ENCODE measurements at places on chromosomes 5 and 9.

DNA sequence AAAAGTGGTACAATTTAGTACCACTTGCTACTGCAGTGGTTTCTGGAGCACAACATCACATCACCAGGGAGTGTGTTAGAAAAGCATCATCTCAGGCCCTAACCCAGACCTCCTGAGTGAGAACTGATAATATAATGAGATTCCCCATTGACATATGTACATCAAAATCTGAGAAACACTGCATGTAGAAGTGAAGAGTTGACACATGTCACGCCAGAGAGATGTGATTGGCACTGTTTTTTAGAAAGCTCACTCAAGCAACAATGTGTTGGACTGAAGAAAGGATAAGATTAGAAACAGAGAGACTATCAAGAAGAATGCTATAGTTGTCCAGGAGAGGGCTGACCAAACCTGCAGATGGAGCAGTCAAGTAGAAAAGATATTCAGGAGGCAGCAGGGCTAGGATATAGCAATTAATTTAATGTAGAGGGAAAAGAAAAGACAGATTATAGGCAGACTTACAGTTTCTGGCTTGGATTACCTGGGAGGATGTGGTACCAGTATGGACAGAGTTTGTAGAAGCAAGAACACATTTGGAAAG lies 324.4 kb upstream of the ADAMTSL1 start:
- no peak for DNase-seq

DNA sequence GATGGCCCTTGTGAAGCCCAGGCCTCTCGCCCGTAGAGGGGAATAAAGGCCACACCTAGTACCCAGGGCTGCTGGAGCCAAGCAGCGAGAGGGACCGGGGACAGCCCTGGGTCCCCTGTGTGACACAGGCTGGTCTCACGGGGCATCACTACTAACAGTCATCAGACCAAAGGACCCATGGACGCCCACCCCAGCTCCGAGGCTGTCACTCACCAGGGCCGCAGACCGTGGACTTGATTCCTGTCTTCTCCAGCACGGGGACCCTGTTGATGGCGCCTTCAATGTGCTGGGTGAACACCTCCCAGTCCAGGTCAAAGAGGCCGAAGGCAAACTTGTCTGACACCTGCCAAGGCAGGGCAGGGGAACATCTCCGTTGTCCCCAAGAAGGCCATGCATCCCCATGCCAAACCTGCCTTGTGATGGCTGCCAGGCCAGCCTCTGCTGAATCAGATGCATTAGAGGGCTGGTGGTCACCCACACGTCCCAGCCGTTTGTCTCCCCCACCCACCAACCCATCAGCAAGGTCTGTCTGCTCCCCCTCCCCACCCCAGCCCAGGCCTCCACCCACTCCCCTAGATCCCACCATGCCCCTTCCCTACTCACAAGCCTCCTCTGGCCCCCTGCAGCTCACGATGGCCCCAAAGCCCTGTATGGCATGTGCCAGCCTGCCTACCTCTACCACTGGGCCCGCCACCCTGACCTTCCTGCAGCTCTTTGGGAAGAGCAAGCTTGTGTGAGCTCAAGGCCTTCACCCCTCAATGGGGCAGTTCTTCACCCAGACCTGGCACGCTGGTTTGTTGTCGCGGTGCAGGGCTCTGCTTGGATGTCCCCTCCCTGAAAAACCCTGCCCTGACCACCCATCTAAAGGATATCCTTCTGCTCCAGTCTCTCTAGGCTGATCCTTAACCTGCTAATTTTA lies 20.8 kb downstream of the SARDH start:
- DNase-seq: no peak

DNA sequence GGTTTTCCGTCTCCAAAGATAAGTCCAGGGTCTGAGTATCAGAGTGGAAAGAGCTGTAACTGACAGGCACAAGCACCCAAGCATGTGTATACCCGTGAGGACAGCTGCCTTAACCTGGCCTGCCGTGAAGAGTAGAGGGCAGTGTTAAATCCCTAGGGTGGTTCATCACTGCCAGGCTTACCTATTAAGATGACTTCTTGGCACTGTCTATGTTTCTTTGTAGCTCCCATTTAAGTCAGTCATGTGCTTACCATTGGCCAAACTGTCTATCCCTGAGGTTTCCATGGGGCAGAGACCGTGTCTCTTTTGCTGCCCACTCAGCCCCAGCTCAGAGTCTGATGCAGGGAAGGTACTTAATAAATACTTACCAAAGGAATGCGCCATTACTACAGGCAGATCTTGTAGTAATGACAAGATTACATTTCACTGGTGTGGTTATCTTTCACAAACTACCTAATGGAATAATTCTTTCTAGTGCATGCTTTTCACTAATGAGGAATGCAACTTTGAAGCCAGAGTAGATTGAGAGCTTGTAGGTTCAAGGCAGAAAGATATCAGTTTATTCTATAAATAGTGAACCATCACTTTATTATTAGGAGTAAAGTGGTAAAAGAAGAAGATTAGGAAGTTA lies 64.2 kb downstream of the SNX24 start:
- DNase-seq: no peak

GRCh38 chr5:103369125-103370120 lies 110.9 kb downstream of the MACIR start:
- DNase-seq: no peak

GRCh38 chr9:112203536-112203935 lies 28.4 kb upstream of the SUSD1 start:
- DNase-seq: peak; percentile 32

- DNase-seq: no peak
These were observed 96.9 kb downstream of the BNC2 start for GRCh38 chr9:16773617-16774016.

DNA sequence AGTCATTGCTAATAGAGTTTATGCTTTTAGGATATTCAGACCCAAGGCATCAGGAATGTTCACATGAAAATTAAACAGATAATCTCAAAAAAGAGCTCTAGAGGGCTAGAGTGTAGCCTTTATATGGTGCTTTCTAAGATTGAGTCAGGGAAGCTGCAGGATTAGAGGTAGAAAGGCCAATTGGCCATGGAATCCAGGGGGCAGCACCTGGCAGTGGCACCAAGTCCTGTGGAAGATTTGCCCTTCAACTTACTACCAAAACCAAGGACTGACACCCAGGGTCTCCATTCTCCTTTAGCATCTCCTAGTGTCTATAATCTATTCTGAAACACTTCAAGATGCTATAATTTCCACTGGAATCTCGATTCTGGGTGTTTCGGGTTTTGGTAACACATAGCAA lies 112.4 kb downstream of the ACER2 start:
- no peak for DNase-seq

GRCh38 chr5:59062986-59063683 lies 480.3 kb downstream of the RAB3C start:
- DNase-seq: peak; percentile 86

GRCh38 chr5:129658801-129659200 lies 89.1 kb upstream of the MINAR2 start:
- no peak for DNase-seq

DNA sequence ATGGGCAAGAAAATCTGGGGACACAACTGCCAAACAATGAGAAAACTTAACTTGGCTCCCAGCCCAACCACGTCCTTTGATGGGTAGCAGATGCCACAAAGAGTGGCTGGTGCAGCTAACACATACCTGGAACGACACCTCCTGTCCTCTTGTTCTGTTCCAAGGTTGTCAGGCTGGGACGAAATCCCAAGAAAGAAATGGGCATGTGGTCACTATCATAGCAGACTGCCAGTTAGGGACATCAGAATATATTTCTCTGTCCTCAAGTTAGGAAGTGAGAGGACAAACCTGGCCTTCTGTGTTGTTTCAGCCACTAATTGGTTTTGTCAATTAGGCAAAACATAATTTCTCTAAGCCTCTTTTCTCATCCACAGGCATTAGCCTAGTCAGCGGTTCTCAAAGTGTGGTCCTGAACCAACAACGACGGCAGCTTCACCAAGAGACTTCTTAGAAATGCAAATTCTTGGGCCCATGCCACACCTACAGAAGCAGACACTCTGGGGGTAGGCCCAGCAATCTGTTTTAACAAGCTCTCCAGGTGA lies 63.4 kb downstream of the RAPGEF1 start:
- no peak for DNase-seq

GRCh38 chr5:43994352-43994708 lies 391.4 kb downstream of the NNT start:
- DNase-seq: no peak

DNA sequence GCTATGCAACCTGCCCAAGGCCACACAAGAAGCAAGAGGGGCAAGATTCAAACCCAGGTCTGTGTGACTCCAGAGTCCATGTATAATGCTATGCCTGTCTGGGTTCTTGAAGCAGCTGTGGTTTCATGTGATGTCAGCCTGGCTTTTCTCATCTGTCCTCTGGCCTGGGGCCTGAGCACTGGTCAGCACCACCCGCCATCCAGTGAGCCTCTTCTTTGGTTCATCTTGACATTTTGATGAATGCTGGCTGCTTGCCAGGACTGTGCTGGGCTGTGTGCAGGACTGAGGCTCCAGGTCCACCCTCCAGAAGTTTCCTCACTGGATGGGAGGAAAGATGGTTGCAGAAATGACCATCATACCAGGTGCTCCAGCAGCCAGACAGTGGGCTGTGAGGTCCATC lies 61.5 kb downstream of the TSTD2 start:
- DNase-seq: no peak

GRCh38 chr5:4205398-4205797 lies 609.8 kb downstream of the IRX1 start:
- peak; percentile 46 for DNase-seq

DNA sequence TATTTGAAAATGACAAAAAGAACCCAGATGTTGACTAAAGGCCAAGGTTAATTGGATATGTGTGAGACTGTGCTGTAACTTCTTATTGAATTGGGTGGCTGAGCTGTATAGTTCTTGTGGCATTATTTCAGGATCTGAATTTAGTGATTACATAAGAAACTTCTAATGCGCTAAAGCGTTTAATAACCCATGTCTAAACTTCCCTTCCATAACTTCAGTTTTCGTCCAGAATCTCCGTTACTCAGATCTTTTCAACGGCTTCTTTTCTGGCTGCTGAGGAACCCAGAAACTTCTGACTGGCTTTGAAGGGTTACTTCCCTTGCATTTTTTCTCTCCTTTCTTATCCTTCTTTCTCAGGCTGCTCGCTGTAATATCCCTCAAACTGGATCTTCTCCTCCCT lies 28.1 kb upstream of the C9orf72 start:
- DNase-seq: no peak

- no peak for DNase-seq
These were observed 315.6 kb downstream of the MTRR start for GRCh38 chr5:8184455-8185063.

DNA sequence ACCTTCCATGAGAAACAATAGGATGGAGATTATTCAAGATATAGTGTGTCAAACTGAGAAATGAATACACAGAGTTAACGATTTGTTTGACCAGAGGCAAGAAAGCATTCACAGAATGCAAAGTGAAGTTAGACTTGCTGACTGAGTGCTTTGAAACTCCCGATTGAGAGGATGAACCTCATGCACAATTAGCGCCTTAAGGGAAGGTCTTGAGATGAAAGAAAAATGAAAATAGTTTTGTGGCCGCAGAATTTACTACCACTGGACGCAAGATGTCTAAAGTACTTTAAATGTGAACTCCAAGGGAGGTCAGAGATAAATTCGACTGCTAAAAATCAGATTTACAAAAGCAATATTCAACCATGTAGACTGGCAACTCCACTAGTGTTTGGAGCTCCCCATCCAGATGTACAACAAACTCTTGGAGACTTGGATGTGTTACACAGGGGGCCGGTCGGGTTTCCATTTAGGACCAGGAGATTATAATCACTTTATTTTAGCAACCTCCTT lies 707 bp upstream of the RIMOC1 start:
- DNase-seq: no peak

DNA sequence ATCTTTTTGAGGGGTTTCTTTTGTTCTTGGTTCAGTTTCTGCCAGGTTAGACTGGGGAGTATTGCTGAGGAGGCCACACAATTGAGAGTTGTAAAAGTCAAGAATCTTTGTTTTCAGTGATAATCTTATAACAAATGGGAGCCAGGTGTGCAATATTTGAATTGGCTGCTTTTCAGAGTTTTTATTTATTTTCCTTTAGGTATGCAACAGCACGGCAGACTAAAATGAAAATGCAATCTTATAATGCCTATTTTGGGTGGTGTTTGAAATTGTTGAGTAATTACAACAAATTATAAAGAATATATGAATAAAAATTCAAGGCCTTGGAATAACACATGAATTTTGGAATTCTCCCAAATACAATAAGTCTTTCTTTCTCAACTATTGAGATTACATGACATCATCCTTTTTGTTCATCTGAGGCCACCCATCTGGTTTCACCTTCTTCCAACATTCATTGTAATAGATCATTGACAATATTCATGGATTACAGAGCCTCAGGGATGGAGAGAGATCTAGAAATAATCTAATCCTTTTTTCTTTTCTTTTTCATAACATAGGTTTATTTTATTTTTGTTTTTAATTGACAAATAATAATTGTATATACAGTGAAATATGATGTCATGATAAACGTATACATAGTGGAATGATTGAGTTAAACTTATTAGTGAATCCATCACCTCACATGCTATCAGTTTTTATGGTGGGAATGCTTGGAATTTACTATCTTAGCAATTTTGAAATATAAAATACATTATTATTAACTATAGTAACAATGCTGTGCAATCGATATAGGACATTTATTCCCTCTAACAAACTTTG lies 1061.0 kb downstream of the NR2F1-AS1 start:
- DNase-seq: no peak

DNA sequence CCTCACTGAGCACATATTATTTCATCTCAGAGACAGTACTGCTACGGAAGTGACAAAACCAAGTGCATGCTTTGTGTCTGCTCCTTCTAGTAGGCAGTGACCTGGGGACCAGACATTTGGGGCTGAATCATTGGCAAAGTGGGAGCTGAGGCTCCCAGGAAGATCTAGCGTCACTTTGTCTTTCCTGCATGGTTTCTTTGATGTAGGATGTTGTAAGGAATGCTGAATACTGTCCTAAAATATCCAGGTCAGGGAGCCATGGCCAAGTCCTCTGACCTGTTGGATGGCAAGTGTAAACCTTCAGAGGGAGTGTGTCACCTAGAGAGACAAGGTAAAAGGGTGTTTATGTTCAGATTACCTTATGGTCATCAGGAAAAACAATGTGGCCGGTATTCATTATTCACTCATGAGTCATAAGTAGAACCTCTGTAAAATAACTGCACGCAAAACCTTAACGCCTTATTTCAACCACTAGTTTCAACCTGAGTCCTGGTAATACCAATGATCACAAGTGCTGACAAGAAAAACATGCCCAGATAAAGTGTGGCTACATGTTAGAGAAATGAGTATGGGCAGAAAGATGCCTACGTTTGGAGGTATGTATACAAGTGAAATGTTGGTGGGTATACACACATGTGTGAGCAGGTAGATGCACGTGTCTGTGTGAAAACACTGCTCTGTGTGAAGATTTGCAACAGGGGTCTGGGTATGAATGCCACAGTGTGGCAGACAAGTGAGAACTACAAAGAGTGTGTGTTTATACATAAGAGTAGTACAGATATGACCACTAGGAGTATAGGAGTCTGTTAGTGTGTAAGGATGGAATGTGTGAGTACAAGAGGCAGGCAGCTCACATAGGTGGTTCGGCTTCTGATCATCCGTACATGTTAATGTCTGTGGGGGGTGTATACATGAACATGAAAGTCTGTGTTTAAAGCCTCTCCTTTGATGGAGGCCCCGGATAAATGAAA lies 263.9 kb downstream of the SPOCK1 start:
- DNase-seq: no peak

GRCh38 chr5:122668552-122668951 lies 106.3 kb upstream of the SNX2 start:
- DNase-seq: no peak

GRCh38 chr5:64979531-64979930 lies 210.8 kb downstream of the CWC27 start:
- no peak for DNase-seq
